ENCODE measurements at places on chromosomes 7 and 10. TPM values are rescaled to one million over a fixed set of nuclear protein-coding genes. Genes with fewer than 3 reads are reported as not detected.

The CCL24 gene
- total RNA-seq: not detected

The CYP3A4 gene
- total RNA-seq: not detected

The FXYD4 gene
- total RNA-seq: not detected

The ABCC2 gene
- 6.3 TPM for total RNA-seq

The PTN gene
- total RNA-seq: 0.26 TPM

The CNNM1 gene
- not detected for total RNA-seq

The CPA4 gene
- 4.3 TPM for total RNA-seq

The OPALIN gene
- not detected for total RNA-seq

The PNLIPRP1 gene
- not detected for total RNA-seq

The RHEB gene
- total RNA-seq: 135 TPM

The IDI2 gene
- total RNA-seq: not detected

The DKK1 gene
- 31.8 TPM for total RNA-seq

The NME8 gene
- 1.5 TPM for total RNA-seq

The PDIA4 gene
- 215 TPM for total RNA-seq

The NEUROG3 gene
- total RNA-seq: not detected

The HDAC9 gene
- 11.3 TPM for total RNA-seq

The GTF2IRD2 gene
- total RNA-seq: 13.4 TPM

The ADRA2A gene
- total RNA-seq: not detected

The LEP gene
- not detected for total RNA-seq

The HSPA12A gene
- total RNA-seq: 9.1 TPM

The CALY gene
- not detected for total RNA-seq

Measured in MCF 10A (cell line).